ENCODE measurements at places on chromosomes 7 and 10.

GRCh38 chr10:95831515-95831914, 75.6 kb downstream of the ENTPD1 start:
- no peak for DNase-seq

DNA sequence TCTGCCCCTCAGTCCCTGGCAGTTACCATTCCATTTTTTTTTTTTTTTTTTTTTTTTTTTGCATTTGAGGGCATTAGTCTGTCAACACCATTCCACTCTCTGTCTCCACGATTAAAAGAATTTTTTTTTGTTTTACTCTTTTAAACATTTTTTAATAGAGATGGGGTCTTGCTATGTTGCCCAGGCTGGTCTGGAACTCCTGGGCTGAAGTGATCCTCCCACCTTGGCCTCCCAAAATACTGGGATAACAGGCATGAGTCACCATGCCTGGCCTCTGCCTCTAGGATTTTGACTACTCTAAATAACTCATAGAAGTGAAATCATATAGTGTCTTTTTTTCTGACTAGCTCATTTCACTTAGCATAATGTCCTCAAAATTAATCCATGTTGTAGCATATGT, 16.5 kb upstream of the CLDN3 start:
- DNase-seq: no peak

GRCh38 chr7:15462721-15463389, 99.0 kb downstream of the AGMO start:
- DNase-seq: no peak

- no peak for DNase-seq
These were observed 36.3 kb downstream of the ASB13 start for GRCh38 chr10:5630112-5630436.

- no peak for DNase-seq
These were observed 54.1 kb upstream of the HECTD2 start for GRCh38 chr10:91355998-91356397.
